ENCODE measurements at places on chromosomes 12 and 14. TPM values are rescaled to one million over a fixed set of nuclear protein-coding genes. Genes with fewer than 3 reads are reported as not detected.

DNA sequence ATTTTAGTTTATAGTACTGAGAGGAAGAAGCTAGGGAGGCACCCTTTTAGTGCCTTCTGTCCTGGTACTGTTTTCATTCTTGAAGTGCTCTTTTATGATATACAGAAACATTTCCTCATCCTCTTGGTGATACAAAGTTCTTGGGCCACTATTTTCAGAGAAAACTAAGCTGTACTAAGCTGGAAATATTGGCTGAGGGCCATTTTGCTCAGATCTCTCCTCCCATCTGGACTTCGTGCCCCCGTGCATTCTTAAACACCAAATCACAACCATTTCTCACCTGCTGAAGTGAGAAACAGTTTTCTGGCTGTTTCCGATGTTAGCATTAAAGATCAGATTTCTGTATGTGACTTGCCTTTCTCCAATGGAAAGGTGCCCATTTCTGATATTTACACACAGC is 158.9 kb downstream of the FBXL14 start:
- DNase-seq = no peak

DNA sequence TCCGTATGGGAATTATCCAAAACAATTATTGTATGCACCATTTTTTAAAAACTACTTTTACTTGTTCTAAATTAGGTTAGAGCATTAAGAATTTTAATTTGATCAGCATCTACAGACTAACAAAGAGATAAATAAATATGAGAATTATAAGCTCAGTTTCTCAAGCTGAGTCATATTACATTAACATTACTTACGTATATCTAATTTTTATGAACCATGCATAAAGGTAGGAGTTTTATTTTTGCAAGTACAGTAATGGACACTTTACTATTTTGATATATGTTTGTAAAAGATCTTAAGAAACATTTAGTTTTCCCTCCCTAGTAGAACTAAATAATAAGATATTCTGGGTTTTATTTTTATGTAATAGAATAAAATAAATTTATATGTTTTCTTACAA is 410.1 kb downstream of the TMEM117 start:
- no peak for DNase-seq

The MEG3 gene
- 31.0 TPM for total RNA-seq

DNA sequence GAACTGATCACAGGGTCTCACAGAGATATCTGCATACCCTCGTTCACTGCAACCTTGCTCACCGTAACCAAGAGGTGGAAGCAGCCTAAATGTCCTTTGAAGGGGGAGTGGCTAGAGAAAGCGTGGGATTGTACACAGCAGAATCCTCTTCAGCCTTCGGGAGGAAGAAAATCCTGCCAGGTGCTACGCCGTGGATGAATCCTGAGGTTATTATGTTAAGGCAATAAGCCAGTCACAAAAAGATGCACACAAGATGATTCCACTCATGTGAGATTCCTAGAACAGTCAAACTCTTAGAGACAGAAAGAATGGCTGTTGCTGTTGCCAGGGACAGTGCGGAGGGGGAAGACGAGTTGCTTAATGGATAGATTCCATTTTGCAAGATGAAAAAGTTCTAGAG is 39.6 kb upstream of the SFSWAP start:
- no peak for DNase-seq

GRCh38 chr14:95701846-95702221 is 12.1 kb downstream of the TCL1A start:
- no peak for DNase-seq

The ARMH4 gene
- 31.5 TPM for total RNA-seq

- no peak for DNase-seq
Measured at GRCh38 chr12:116065606-116066005, 211.9 kb downstream of the MED13L start.

DNA sequence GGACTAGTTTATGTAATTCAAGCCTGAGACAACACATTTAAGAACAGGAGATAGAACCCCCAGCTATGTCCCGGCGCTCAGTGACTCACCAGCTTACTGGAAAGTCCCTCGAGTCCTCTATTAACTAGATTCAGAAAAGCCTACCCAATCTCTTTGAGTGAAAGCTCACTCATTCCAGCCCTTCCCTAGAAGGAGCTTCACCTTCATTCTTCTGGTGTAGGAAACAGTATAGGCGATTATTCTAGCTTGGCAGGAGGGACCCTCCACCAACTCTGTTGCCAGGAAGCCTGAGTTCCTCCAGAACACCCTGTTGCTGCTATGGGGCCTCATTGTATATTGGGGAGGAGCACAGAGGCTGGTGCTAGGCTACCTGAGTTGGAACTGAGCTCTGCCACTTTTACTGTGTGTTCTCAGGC is 57.2 kb upstream of the AEBP2 start:
- no peak for DNase-seq

DNA sequence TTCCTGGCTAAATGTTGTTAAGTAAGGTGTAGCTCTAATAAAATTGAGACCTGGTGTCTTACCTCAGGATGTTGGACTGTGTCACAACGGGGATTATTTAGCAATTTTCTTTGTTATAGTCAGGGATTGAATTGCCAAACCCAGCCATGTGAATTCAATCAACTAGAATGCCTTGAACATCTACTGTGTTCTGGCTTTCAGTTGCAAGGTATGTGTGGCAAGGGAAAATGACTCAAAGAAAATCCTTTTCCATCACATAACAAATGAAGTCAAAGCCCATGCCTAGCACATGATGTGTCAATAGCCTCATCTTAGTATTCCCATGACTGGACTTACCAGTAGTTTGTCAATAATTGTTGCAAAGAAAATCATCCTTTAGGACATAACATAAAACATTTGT is 519.8 kb upstream of the FLRT2 start:
- no peak for DNase-seq

DNA sequence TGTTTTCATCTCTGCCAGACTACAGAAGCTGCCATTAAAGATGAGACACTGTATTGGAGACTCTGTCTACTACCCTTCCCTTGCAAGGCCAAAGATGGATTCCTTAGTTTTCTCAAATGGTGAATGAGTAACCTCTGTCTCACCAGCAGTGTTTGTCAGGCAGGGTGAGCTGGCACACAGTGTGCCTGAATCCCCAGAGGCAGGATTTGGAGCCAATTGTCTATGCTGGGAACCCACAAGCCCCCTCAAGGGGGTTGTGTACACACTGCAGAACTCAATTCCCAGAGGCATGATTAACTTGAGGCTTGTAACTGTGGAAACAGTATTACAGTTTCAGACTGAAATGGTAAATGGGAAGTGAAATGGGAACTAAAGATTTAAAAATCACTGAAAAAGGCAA is 136.8 kb upstream of the PTPRB start:
- DNase-seq = no peak

The DNAL1 gene
- total RNA-seq = 29.9 TPM

- no peak for DNase-seq
Measured at GRCh38 chr14:102020058-102020971, 55.9 kb downstream of the DYNC1H1 start.

The KRT73 gene
- total RNA-seq = not detected

DNA sequence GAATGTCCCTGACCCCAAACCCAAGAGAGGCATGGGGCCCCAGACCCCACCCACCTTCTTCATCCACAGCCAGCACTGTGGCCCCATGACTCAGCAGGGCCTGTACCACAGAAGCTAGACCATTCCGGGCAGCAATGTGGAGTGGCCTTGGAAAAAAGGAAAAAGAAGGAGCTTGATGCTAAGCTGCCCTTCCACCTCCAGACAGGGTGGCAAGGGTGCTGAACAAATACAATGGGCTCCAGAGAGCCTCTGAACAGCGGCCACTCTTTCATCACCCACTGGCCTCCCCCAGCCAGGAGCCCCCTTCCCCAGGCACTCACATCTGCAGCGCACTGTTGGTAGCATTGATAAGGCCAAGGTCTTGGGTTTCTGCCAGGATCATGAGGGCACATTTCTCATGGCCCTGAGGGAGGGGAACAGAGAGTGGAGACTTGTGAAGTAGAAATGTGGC is 13.9 kb downstream of the SLC39A5 start:
- no peak for DNase-seq

DNA sequence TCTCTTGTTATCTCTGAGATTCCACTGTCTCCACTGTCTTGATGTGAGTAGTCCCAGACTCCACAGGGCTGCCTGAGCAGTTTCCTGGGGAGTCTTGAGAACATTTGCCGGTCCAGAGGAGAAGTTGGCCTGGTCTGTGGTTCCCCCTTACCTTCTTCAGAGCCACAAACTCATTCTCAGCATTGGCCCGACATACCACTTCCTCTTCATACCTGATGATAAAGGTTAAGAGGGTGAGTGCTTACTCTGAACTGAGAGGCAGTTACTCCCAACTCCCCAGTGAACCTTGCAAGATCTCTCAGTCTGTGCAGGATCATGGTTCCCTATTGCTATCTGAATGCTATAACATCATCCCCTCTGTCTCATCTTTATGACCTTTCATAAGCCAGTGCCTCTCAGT is 2.6 kb downstream of the KRT84 start:
- no peak for DNase-seq

All from progenitor cell of endocrine pancreas (in vitro differentiated cells).